Anterior cingulate cortex (tissue), 58 donors: ENCODE measurements at places on chromosomes 3 and 15.

GRCh38 chr3:64388886-64389285 lies 163.6 kb upstream of the PRICKLE2 start:
- DNase-seq, result no peak

DNA sequence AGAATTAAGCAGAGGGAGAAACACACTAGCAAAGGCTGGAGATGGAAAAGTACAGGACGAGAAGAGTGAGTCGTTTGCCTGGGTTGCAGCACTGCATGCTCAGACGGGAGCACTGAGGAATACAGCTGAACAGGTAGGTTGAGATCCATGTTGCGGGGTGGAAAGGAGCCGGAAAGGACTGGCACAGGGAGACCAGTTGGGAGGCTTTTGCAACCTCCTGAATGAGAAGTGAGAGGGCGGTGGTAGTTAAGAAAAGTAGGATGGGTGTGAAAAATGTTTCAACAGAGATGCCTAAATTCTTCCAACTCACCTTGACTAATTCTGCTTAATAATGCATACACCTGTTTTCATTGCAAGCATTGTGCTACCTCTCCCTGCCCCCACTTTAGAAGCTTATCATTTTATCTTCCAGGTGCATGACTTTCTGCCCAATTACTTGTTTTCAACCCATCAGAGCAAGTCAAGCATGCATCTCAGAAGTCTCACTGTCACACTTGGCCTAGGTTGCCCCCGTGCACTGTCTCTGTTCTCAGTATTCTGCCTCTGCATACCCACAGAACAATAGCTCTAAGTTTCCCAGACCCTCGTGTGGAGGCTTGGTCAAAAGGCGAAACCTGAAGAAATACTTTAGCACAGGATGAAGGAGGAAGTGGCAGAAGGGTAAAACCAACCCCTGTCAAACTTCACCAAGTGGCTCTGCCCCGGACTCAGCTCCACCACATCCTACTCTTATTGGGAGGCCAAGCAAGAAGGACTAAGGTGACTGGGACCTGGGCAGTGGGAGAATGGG lies 199.3 kb upstream of the BCL6 start:
- DNase-seq, result no peak

GRCh38 chr3:152058856-152059255 lies 185.4 kb downstream of the SUCNR1 start:
- no peak for DNase-seq

DNA sequence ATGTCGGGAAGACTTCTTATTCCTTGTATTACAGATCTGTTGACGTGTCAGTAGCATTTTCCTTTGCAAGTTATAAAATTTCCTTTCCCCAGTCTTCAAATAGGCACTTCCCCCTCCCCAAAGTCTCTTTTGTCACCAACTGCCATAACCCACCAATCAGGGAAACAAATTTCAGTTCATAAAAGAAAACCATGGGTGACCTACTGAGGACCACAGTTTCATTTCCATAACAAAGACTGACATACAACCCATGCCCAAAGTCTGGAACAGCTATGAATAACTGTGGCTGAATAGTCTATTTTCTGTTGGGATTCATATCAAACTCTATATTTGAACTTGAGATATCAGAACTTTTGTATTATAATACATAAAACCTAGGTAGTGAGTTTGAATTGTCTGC lies 307.8 kb downstream of the KBTBD8 start:
- no peak for DNase-seq

DNA sequence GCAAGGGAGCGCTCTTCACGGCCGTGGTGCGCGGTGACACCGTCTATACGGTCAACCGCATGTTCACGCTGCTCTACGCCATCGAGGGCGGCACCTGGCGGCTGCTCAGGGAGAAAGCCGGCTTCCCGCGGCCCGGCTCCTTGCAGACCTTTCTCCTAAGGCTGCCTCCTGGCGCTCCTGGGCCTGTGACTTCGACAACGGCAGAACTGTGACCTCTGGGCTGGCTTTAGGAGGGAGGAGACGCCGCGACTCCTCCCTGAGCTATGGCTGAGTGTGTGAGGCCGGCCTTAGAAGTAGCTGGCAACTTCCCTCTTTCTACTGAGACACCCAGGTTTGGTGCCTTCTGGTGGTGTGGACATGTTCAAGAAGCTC lies 1.4 kb downstream of the KBTBD13 start:
- DNase-seq, result no peak

GRCh38 chr3:139987908-139988307 lies 52.9 kb downstream of the CLSTN2 start:
- DNase-seq, result no peak

DNA sequence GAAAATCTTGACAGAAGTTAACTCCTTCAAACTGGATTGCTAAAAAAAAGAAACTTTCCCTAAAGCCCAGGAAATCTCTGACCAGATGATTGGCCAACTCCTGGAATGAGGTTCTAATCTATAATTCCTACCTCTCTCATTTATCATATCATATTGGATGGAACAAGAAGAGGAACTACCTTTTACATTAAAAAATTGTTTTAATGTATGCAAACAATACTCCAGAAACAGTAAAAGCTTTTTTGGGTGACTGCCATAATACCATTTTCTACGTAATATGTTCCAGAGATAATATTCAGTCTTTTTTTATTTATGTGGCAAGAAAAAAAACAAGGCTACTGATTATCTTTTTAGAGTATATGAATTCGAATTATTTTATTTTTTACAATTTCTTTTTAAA lies 204.4 kb downstream of the TUSC7 start:
- DNase-seq, result no peak

DNA sequence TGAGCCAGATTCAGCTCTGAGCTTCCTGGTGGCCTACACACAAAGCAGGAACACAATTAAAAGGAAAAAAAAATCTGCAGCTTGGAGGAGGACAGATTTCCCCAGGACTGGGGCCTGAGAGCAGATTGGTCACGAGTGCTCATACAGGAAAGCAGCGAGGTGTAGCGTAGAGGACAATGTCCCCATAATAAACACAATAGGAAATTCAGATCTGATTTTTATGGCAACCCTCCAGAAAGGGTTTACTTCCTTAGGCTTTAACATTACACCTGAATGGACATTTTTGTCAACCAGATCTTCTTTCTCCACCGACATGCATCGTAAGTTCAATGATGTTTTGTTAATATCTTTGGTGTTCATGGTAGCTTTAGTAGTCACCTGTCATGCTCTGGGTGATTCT lies 23.3 kb downstream of the SLC6A20 start:
- no peak for DNase-seq

GRCh38 chr15:67815036-67815592 lies 10.2 kb upstream of the SKOR1 start:
- no peak for DNase-seq

DNA sequence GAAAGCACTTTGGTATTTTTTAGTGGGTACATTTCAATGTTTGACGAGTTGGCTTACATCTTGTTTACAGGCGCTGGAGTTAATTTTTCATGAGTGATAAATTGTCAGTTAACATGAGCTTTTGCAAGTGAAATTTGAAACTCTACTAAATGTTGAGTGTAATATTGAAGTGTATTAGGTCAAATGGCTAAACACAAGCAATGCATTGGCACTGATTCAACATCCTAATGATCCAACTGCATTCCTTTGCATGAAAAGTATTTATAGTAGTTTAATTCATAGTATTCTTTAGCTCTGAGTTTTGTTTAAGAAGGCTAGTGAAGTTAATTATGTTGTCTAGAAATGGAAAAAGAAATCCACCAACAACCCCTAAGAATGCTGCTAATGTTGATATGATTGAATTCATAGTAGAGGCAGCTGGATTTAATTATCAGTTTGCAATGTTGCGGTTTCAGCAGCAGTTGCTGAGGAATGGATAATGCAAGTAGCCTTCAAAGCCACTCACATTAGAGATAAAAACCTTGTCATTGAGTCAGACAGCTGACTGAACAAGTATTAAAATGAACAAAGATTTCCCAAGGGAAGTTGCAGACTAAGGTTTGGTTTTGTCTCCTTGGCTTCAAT lies 245.6 kb upstream of the GOLIM4 start:
- no peak for DNase-seq

DNA sequence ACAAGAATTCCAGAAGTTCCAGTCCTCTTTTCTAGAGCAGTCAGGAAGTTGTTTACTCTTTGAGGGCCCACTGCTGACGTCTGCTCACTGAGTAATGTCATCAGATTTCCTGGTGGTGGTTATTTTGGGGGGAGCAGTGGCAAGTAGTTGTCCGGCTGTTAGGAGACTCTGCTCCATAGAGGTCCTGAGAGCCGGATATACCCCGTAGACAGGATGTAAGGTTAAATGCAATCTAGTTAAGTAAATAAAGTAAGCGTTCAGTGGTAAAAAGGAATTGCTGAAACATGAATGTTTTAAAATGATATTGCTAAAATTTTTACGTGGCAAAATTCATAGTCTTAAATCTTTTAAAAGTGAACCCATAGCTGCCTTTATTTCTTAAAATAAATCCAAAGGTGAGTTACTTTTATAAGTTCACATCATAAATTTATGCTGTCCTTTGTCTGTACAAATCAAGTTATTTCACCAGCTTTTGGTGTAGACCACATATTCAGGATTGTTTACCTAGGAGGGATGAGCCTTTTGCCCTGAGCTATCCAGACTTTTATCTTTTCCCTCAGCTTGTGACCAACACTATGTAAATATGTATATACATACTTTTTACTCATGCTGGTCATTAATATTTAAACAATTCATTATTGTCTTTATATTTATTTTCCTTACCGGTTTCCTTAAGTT lies 65.8 kb downstream of the PDE8A start:
- no peak for DNase-seq

DNA sequence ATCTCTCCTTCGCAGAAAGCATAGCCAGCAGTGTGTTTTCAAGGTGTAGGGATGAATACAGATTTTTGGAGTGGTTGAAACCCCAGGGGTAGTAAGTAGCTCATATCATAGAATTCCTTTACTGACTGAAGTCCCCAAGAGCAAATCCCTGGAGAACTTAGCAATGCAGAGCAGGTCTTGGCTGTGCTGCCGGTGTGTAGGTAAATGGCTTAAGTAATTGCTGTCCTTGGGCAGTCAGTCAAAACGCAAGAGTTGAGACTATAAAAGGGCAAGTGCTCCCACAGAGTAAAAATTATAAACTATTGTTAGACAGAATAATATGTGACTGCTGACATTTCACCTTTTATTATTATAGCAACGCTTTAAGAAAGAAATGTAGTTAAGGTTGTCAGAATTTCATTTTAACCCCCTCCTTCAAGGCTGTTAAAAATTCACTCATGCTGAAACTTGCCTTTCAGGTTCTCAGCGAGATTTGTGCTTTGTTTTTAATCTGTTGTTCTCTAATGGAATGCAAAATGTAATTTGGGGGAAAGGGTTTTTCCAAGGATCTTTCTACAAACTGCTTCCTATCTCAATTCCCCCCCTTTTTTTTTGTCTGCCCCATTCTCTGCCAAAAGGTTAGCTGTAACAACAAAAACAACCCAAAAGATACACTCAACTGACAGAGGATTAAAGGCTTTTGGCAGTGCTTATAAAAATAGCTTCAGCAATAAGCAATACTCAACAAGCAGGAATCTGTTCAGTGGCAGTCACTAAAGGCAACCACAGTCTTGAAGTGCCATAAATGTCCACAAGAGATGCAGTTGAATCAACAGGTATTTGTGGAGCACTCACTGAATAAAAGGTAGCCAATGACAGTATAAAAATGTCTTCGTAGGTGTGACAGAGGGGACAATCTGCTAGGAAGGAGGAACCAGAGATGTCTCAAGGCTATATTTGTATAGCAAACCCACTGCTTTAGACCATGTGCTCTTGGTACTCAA lies 105.3 kb downstream of the THRB start:
- no peak for DNase-seq

- DNase-seq, result no peak
Observed at GRCh38 chr3:155418407-155418806, 124.9 kb upstream of the STRIT1 start.

- no peak for DNase-seq
Observed at GRCh38 chr15:93566762-93567161, 477.8 kb upstream of the RGMA start.

DNA sequence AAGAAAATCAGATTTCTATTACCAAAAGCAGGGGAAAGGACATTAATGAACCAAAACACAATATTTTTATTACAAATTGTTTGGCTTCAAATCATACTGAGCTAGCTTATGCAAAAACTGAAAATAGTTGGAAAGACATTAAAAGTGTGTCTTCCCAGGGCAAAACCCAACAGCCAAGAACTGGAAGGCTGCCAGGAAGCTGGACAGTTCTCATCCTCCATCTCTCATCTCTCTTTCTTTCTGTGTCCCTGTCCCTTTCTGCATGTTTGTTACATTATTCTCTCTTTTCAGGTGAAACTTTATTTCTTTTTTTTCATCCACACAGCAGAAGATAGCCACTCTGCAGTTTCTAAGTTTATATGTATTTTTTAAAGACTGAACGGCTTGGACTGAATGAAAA lies 41.1 kb upstream of the SNTN start:
- DNase-seq, result no peak

DNA sequence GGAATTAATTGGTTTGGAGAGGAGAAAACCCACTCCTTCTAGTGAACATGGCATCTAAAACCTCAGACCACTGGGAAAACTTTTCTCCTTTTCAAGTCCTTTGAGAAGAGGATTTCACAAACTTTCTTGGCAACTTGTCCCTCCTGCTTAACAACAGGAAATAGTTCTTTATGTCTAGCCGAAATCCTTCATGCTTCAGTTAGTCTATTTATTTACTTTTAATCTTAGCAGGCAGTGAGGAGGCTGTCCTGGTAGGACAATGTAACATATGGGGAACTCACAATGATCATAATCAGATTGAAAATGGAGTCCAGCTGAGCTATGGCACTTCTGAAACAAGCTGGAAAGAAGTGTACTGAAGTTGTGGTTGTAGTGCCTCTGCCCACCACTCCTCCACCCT lies 50.6 kb downstream of the KY start:
- DNase-seq, result no peak

DNA sequence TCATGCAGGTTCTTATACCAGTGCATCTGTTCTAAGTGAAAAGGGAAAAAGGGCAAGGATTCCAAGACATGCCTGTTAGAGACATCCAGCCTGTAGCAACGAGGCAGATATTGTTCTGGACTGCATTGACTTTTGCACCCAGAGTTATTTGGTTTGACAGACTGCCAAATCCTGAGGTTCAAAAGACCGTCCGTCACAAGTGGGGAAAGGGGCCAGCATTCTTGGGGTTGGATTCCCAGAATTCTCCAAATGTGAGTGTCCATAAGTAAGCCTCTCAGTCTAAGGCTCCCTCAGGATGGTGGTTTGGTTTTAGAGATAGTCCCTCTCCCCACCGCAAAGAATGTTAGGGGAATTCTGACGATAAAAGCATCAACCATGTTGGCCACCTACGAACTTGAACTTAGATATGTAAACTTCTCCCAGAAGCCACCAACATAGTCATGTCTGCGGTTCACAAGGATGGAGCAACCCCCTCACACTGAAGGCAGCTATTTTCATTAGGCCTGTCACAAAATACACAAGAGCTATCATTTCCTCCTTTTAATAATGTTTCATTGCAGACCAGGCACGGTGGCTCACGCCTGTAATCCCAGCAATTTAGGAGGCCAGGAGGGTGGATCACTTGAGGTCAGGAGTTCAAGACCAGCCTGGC lies 13.6 kb upstream of the LACTB start:
- DNase-seq, result no peak

DNA sequence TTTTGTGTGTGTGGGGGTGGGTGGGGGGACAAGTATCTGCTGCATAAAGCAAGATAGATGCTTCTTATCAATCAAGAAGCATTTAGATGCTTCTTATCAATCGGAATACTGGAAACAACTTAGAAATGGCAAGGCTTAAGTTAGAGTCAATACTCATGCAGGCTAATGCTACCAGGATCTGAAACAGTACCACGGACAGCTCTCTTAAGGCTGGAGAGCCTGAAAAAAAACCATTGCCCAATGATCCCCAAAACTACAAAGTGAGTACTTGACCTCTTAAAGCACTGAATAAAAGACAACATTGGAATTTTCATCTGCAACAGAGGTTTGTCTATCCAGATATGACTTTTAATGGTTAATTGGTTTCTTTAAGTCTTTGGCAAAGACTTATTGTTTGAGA lies 262.3 kb downstream of the GAP43 start:
- no peak for DNase-seq
